ENCODE measurements at places on chromosomes 13 and 19.
A peak's percentile ranks its signal among the peaks of the same experiment; 100 is the strongest.

- no peak for DNase-seq
Observed at GRCh38 chr13:46171217-46171616, 10.8 kb downstream of the LCP1 start.

DNA sequence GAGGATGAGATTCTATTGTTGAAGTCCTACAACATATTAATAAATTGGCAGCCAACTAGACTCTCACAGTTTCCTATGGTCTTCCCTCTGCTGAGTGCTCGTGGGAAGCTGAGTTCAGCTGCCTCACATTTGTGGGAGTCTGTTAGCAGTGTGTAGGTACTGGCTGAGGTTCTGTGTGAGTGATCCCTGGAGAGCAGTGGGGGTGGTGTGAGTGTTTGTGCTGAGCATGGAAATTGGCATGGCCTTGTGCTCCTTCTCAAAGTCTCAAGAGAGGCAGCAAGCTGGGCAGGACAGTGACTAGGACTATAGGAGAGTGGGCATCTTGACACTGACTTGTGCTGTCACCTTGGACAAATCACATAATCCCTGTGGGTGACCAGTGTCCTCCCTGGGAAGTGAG is 298.3 kb downstream of the MTUS2 start:
- no peak for DNase-seq

- DNase-seq: no peak
Observed at GRCh38 chr13:23678795-23679194, 108.6 kb downstream of the TNFRSF19 start.

DNA sequence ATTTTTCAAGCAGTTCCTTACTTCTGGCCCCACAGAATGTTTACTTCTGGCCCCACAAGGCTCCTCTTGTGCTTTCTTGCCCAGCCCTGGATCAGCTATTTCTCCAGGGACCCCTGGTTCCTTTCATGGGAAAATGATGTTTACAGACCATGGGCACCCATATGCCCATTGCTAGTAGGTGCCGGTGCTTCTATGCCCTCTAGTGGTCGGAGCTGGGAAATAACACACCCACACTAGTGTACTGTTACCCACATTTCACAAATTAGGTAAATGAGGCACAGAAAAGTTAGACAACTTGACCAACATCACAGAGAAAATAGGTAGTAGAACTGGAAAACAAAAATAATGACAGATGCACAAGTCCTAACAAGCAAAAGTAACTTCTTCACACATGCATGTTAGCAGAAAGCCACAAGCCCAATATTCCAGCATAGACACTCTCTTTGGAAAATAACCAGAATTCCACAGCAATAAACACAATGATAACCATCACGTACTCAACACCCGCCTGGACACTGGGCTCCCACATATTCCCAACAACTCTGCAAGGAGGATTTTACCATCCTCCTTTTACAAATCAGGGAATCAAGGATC is 1.3 kb upstream of the CEACAM6 start:
- peak; percentile 15 for DNase-seq

- DNase-seq: no peak
Observed at GRCh38 chr19:35297515-35297848, 5.5 kb downstream of the MAG start.

- no peak for DNase-seq
Observed at GRCh38 chr13:68895696-68896095, 1211.9 kb upstream of the ATXN8OS start.

GRCh38 chr13:36870050-36870692 is 49.9 kb downstream of the SMAD9 start:
- DNase-seq: no peak

- no peak for DNase-seq
Observed at GRCh38 chr13:110276553-110276950, 30.4 kb downstream of the COL4A1 start.

- DNase-seq: peak; percentile 22
Observed at GRCh38 chr19:2426611-2427428, 566 bp downstream of the TIMM13 start.

DNA sequence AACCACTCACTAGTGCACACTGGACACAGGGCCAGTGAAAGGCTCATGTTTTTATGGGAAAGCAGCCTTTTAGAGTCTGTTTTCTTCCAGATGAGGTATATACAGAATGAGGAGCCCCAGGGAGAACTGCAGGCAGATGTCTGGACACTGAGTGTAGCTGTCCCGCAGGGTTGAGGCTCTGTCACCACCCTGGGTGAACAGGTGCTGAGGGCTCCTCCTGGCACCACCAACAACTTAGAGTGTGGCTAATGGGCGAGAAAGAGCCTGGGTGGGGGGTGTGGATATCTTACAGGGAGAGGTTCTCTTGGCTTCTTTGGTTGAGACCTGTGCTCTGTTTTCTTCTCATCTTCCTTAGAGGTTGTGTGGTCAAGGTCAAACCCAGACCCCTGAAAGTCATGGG is 202.1 kb upstream of the GPR12 start:
- DNase-seq: no peak

DNA sequence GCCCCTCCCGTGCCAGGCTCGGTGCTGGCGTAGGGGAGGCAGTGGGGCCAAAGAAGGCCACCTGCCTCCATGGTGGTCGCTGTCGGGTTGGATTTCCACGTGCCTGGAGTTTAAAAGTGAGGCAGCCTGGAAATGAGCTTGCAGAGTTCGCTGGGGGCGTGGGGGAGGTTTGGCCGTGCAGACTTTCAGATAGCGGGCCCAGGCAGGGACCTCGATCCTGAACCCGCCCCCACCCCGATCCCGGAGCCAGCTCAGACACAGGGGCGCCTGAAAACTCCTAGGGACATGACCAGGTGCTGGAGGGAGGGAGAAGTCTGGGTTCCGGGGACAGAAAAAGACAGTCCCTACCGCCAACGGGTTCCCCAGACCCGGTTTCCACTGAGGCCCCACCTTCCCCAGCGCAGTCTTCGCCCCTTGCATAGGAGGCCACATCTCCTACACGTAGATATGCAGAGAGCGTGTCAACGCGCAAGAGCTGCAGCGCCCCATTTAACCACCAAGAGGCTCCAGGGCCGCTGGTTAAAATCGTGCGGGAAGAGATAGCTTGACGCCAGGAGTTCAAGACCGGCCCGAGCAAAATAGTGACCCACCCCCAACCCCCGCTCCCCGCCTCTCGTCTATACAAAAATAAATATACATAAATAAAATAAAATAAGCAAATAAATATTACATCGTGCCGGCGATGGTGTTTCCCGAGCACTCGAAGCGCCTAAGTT is 8.5 kb downstream of the CCDC8 start:
- no peak for DNase-seq

DNA sequence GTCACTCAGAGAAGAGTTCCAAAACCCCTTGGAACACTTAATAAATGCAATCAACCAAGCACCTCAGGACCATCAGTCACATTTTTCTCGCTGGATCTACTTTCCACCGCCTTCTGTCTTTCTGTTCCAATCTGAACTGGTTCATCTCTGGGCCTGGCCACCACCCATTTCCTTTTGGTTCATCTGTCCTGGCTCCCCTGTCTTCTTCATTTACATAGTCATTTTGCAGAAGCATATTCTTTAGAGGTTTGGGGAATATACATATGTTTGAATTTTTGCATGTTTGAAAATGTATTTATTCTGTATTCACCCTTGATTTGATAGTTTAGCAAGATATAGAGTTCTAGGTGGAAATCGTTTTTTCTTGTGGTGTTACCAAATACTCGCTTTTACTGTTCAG is 188.2 kb downstream of the MTUS2 start:
- no peak for DNase-seq

GRCh38 chr19:13797870-13798269 is 2.6 kb downstream of the ZSWIM4 start:
- no peak for DNase-seq

- DNase-seq: no peak
Observed at GRCh38 chr13:36857253-36857652, 38.2 kb downstream of the RFXAP start.

DNA sequence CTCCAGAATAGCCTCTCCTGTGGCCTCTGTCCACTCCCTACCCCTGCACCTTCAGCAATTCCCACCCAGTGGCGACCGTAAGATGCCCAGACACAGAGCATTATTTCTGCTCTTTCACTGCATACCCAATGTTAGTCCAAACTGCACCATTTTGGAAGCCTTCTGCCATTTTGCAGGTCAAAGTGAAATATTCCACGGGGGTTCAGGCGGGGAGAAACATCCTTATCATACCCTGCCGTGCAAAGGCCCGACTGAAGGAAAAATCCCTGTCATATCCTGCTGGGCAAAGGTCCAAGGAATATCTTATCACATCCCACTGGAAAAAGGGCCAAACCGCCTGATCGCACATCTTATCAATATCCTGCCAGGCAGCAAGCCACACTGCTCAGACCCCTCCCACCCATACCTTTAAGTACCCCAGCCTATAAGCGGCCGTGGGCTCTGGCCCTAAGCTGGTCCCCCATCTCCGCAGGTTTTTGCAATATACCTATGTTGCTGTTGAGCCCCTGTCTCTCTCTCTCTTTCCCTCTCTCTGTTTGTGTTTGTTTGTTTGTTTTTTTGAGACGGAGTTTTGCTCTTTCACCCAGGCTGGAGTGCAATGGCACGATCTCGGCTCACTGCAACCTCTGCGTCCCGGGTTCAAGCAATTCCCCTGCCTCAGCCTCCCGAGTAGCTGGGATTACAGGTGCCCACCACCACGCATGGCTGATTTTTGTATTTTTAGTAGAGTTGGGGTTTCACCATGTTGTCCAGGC is 18.2 kb downstream of the CLEC11A start:
- DNase-seq: no peak

- DNase-seq: peak; percentile 13
Observed at GRCh38 chr13:97434397-97435201, 630 bp downstream of the RAP2A start.

- no peak for DNase-seq
Observed at GRCh38 chr13:30791354-30792001, 56.1 kb downstream of the ALOX5AP start.

All from stimulated activated CD8-positive, alpha-beta memory T cell treated with anti-CD3 and anti-CD28 coated beads, Interleukin-15, amount 100 ng/mL, for 24 hours (primary cell).